ENCODE measurements at places on chromosomes 1 and 21.

DNA sequence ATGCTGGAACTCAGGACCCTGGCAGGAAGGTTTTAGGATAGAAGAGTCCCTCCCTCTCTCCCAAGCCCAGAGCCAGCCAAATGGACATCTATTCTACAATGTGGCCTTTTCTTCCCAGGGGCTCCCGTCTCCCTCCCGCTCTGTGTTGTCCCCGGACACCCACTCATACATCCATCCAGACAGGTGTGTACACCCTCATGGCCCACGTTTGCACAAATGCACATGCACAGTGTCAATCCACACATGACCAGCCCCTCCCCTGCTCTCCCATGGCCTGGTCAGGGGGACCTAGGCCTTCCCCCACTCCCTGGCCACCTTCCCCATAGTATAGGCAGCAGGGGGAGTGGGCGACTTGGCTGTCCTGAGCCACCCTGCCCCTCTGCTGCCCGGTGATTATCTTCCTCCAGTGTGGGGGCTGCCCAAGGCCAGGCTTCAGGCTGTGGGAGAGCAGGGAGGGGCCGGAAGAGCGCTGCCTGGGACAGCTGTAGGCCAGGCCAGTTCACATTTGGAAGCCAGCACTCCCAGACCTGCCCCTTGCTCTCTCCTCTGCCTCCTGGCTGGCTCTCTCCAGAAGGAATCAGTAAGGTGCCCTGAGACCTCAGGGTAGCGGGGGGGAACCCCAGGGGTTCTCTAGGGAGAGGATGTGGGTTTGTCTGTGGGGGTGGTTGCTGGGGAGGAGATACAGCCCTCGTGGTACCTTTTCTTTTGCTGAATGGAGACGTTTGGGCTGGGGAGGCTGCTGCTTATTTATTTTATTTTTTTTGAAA is 4.1 kb upstream of the PTPN7 start:
- H3K4me3 ChIP-seq: no peak overlapping the region
- no peak overlapping the region for H3K27ac ChIP-seq
- peaks cover 6% of the 10 kb centered on the region for H3K4me1 ChIP-seq
- DNase-seq: no peak

- no peak overlapping the region for H3K4me3 ChIP-seq
- no peaks in the 10 kb centered on the region for H3K4me1 ChIP-seq
- no peaks in the 10 kb centered on the region for H3K27me3 ChIP-seq
- H3K36me3 ChIP-seq: peaks cover 32% of the 10 kb centered on the region
- H3K27ac ChIP-seq: no peak overlapping the region
Measured at GRCh38 chr1:200909757-200910239, 15.1 kb downstream of the INAVA start.

DNA sequence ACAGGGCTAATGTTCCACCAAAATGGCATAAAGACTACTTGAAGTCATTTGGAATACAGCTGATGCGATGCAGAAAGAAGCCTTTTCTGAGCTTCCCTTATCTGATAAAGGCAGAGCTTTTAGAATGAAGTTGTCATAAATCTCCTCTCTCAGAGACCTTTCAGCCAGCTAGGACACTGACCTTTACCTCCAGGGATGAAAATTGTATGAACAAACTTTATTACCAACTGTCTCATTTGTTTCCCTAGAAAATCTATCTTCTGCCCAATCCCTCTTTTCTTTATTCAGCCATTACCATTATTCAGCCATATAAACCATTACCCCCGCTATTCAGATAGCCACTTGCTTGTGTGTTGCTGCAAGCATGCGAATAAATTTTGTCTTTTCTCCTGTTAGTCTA is 29.7 kb upstream of the RNF2 start:
- no peaks in the 10 kb centered on the region for H3K4me1 ChIP-seq
- no peak overlapping the region for H3K4me3 ChIP-seq
- DNase-seq: no peak
- H3K27me3 ChIP-seq: no peaks in the 10 kb centered on the region
- no peaks in the 10 kb centered on the region for H3K36me3 ChIP-seq

DNA sequence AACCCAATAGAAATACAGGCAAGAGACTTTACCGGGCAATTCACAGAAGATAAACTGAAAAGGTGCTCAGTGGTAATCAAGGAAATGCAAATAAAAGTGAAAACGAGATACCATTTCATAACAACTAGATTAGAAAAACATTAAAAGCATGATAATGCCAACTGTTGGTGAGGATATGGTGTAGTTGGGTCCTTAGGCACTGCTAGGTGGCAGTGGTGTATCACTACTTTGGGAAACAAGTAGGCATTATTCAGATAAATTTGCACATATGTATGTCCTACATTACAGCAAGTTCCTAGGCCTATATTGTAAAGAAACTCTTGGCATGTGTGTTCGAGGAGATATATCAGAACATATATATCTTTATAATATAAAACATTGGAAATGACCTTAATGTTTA is 31.0 kb downstream of the AZIN2 start:
- no peak for DNase-seq
- no peak overlapping the region for H3K27ac ChIP-seq
- H3K4me1 ChIP-seq: no peaks in the 10 kb centered on the region
- H3K4me3 ChIP-seq: no peak overlapping the region
- H3K36me3 ChIP-seq: no peaks in the 10 kb centered on the region
- H3K27me3 ChIP-seq: no peaks in the 10 kb centered on the region

GRCh38 chr1:199742547-199742946 is 285.0 kb upstream of the NR5A2 start:
- no peak overlapping the region for H3K4me3 ChIP-seq
- H3K27ac ChIP-seq: no peak overlapping the region
- no peaks in the 10 kb centered on the region for H3K36me3 ChIP-seq
- peaks cover under 1% of the 10 kb centered on the region for H3K27me3 ChIP-seq
- DNase-seq: no peak

DNA sequence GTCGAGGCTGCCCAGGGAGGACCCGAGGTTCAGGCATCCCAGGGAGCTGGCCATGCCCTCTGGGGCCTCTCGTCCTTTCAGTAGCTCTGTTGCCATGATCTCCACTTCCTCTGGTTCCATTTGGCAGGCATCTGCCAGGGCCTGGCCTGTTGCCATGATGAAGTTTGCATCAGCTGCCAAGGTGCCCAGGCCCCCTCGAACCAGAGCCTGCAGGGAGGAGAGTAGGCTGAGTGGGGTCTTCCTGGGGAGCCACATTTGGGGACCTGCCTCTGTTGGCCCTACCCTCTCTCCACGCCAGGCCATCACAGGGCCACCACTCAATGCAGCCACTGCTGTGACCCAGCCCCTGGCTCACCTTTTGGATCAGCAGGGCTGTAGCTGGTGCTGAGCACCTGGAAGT is 16.4 kb upstream of the KIF21B start:
- no peak overlapping the region for H3K27ac ChIP-seq
- H3K27me3 ChIP-seq: no peaks in the 10 kb centered on the region
- no peaks in the 10 kb centered on the region for H3K36me3 ChIP-seq
- DNase-seq: no peak

DNA sequence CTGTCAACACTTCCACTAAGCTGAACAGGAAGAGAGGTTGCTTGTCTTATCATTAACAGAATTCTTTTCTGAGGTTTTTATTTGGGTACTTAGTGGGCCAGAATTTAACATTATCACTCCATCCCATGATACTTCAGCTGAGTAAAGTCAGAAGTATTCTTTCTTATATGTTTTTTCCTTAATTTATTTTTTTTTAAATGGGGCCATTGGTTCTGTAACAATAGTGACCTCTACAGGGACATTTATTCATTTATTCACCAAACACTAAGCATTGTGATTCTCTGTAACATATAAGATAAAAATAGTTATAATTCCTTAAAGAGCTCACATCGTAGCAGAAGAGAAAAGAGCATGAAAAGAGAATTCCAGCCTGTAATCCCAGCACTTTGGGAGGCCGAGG is 9.8 kb downstream of the GREM2 start:
- no peaks in the 10 kb centered on the region for H3K4me1 ChIP-seq
- no peak overlapping the region for H3K4me3 ChIP-seq
- DNase-seq: no peak
- H3K36me3 ChIP-seq: no peaks in the 10 kb centered on the region
- no peak overlapping the region for H3K27ac ChIP-seq

- peaks cover 5% of the 10 kb centered on the region for H3K4me1 ChIP-seq
- no peak for DNase-seq
- no peak overlapping the region for H3K27ac ChIP-seq
- no peaks in the 10 kb centered on the region for H3K36me3 ChIP-seq
Measured at GRCh38 chr1:156586892-156587477, 4.6 kb upstream of the NAXE start.

DNA sequence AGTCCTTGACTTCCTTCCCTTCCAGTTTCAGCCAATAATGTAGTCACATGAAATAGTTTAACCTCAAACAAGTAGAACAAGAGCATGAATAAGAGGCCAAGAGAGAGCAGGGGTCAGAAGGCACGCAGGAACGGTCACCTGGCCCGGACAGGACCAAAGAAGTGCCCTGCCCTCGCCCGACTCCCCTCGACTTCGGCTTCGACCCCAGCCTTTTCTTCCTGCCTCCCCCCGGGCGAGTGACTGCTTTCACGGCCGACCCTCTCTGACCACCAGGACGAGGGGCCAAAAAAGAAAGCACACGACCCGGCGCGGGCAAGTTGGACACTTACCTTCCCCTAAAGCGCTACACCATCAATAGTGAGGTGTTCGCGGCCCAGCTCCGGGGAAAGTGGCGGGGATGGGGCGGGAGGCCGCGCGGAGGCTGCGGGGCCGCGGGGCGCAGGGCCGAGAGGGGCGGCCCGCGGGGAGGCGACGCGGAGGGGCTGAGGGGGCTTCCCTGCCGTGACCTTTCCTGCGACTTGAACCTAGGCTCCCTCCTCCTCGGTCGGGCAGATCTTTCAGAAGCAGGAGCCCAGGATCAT is 519 bp downstream of the RERE start:
- H3K27ac ChIP-seq: no peak overlapping the region
- no peak for DNase-seq
- no peaks in the 10 kb centered on the region for H3K36me3 ChIP-seq
- H3K27me3 ChIP-seq: no peaks in the 10 kb centered on the region
- H3K4me1 ChIP-seq: peaks cover 1% of the 10 kb centered on the region

- H3K4me3 ChIP-seq: no peak overlapping the region
- H3K27ac ChIP-seq: no peak overlapping the region
- no peaks in the 10 kb centered on the region for H3K27me3 ChIP-seq
- H3K36me3 ChIP-seq: peaks cover 5% of the 10 kb centered on the region
- H3K4me1 ChIP-seq: peaks cover 3% of the 10 kb centered on the region
Measured at GRCh38 chr1:1875932-1876331, 15.0 kb downstream of the GNB1 start.

DNA sequence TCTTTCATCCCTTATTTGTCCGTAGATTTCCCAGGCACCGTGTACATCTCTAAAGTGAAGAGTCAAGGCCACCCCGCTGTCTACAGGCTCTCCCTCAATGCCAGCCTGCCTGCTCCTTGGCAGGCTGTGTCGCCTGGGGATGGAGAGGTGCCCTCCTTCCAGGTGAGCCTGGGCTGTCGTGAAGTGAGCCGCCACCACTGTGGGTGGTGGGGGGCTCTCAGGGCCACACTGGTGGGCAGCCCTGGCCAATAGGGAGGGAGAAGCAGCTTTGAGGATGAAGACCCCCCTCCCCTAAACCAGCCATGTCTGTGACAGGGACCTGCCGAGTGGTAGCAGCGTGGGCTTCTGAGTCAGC is 46.2 kb downstream of the DISP3 start:
- no peak overlapping the region for H3K4me3 ChIP-seq
- no peak overlapping the region for H3K27ac ChIP-seq
- no peaks in the 10 kb centered on the region for H3K4me1 ChIP-seq
- no peak for DNase-seq
- H3K27me3 ChIP-seq: no peaks in the 10 kb centered on the region

GRCh38 chr1:161127649-161128048 is 4.8 kb downstream of the DEDD start:
- H3K4me1 ChIP-seq: no peaks in the 10 kb centered on the region
- H3K4me3 ChIP-seq: no peak overlapping the region
- H3K36me3 ChIP-seq: peaks cover 17% of the 10 kb centered on the region
- no peak overlapping the region for H3K27ac ChIP-seq
- no peaks in the 10 kb centered on the region for H3K27me3 ChIP-seq

DNA sequence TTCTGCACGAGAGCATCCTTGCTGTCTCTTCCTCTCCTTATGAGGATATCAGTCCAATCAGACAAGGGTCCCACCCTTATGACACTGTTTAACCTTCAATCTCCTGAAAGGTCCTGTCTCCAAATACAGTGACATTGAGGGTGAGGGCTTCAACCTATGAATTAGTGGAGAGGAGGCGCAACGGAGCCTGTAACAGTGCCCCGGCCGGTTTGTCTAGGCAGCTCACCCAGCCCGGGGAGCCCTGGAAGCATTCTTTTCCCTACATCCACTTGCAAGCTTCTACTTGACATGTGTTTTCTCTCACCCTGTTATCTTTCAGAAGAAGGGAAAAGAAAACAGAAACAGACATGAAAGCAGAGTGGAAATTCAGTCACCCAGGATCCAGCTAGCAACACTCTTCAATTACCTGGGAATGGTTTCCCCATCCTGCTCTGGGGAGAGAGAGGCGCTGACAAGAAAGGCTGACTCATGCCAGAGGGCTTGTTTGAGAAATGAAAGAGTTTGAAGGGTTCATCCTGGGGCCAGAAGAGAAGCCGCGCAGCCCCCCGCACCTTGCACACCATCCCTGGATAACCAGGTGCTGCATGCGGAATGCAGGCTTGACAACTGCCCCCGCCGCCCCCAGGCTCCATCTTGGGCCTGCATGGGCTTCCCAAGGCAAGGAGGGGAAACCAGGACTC is 394.9 kb downstream of the NPHP4 start:
- no peak for DNase-seq
- H3K4me1 ChIP-seq: peaks cover 1% of the 10 kb centered on the region
- H3K36me3 ChIP-seq: no peaks in the 10 kb centered on the region
- no peak overlapping the region for H3K27ac ChIP-seq
- H3K27me3 ChIP-seq: no peaks in the 10 kb centered on the region

DNA sequence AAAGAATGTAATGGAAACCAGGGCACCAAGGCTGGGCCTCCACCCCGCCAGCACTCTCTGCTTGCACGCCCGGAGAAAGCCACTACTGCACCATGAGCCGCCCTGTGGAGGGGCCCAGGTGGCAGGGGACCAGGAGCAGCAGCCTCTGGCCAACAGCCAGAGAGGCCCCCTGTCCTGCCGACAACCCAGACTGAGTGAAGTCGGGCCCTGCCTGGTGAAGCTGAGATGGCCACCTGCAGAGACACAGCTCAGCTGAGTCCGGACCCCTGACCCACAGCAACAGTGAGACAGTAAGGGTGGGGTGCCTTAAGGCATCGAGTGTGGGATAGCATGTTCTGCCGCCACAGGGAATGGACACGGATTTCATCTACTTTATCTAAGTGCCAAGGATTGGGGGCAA is 28.9 kb downstream of the WDR4 start:
- no peaks in the 10 kb centered on the region for H3K4me1 ChIP-seq
- no peak overlapping the region for H3K4me3 ChIP-seq
- DNase-seq: no peak
- peaks cover 71% of the 10 kb centered on the region for H3K36me3 ChIP-seq
- no peaks in the 10 kb centered on the region for H3K27me3 ChIP-seq

- H3K27me3 ChIP-seq: peaks cover 13% of the 10 kb centered on the region
- H3K4me1 ChIP-seq: peaks cover 22% of the 10 kb centered on the region
- no peak overlapping the region for H3K4me3 ChIP-seq
- H3K27ac ChIP-seq: no peak overlapping the region
- no peaks in the 10 kb centered on the region for H3K36me3 ChIP-seq
Measured at GRCh38 chr1:10635992-10636391, 160.5 kb downstream of the CASZ1 start.

DNA sequence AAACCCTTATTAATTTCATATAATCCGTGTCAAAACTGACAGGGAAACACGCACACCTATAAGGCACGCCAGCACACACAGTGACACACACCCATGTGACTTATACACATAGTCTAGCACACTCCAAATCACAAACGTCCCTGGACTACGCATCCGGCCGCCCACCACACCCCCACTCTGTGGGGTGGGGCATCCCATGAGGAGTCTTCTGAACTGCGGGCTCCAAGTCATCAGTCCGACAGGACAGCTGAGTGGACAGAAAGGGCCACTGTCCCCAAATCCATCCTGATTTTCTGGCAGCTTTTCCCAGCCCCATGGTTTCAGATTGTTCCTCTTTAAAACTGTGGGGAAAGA is 829 bp downstream of the PEA15 start:
- no peak for DNase-seq
- no peak overlapping the region for H3K27ac ChIP-seq
- H3K4me3 ChIP-seq: peak overlapping the region; percentile 76
- no peaks in the 10 kb centered on the region for H3K27me3 ChIP-seq
